ENCODE measurements at places on chromosomes 5 and 9.

GRCh38 chr5:151619812-151620460 is 28.8 kb upstream of the FAT2 start:
- no peak for DNase-seq

DNA sequence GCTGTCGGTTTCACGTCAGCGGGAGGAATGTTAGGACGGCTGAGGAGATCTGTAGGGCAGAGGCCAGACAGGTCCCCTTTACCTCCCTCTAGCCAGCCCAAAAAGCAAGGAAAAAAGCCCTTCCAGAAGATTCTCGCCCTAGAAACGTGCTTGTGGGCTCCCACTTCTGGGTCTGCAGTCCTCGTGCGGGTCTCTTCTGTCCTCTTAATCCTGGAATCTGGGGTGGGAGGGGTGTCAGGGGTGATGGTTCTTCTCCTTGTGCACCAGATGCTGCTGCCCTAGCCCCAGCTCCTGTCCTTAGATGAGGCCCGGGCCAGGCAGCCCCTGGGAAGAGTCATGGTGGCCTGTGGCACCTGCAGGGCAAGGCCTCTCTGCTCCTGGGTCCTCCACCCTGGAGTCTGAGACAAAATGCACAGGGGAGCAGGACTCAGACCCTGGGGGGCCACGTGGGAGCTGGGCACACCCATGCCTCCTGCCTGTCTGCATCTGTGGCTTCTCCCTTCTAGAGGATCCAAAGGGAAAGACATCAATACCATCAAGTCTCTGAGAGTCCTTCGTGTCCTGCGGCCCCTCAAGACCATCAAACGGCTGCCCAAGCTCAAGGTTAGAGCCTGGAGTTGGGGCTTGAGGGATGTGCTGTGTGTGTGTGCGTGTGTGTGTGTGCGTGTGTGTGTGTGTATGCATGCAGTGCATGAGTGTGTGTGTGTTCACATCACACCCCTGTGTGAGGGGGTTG is 174.2 kb downstream of the CACNA1B start:
- no peak for DNase-seq

- peak; percentile 86 for DNase-seq
Measured at GRCh38 chr9:98010445-98010844, 27.3 kb downstream of the ANP32B start.

DNA sequence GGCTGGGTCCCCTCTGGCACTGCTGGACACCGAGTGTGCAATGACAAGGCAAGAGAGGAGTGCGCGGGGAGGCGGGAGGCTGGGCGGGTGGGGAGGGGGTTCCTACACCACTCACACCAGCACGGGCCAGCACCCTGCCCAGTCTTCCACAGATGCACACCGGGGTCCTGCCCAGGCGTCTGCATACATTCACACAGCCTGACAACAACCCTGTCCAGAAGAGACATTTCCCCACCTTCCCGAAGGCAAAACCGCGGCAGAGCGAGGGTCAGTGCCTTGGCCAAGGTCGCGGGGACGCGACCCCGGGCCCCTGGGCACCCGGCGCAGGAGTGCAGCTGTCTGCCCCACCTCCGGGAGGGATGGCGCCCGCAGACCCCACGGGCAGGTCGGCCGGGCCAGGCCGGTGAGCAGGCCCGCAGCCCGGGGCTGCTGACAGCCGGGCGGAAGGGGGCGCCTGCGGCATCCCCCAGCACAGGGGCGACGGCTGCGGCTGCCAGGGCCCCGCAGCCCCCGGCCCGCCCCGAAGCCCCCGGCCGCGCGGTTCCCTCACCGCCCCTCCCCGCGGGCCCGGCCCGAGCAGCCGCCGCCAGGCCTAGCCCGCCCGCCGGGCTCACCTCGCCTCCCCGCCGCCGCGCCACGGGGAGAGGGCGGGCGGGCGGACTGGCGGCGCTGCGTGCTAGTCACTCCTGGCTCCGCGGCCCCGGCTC is 496 bp downstream of the MAPK9 start:
- DNase-seq: no peak

GRCh38 chr9:105877721-105878120 is 183.4 kb downstream of the TMEM38B start:
- DNase-seq: no peak

- DNase-seq: peak; percentile 84
Measured at GRCh38 chr9:124617477-124618141, 110.4 kb upstream of the NR5A1 start.

- DNase-seq: no peak
Measured at GRCh38 chr9:87283585-87283984, 214.1 kb upstream of the DAPK1 start.

GRCh38 chr9:81113453-81114124 is 575.8 kb downstream of the TLE1 start:
- no peak for DNase-seq

DNA sequence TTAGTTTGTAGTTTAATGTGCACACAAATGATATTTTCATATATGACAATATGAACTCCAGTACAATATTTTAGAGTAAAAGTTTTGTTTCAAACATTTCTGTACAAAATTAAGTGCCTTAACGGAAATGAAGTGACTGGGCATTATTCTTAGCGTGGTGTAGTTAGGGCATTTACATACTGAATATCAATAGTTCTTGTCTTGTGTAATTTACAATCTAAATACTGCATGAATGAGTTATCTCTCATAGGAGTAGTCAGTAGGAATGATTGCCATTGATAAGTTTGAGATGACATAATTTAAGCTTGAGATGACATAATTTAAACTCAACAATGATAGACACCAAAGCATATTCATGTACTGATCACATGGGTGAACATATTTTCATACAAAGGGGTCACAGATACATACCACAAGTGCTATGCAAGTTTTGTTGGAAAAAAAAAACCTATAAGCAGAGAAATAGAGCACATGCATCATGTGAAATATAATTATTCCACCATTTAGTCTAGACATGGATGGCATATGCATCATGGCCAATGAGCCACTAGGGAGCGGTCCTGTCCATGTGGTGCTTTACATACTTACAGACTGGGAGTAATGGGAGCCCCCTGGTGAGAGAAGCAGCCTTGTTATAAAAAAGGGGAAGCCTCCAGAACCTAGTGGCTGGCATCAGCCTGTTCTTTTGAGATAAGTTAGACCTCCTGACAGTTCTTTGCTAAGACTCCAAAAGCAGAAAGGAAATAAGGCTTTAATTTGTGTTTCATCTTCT is 1523.9 kb downstream of the MAT2B start:
- no peak for DNase-seq

DNA sequence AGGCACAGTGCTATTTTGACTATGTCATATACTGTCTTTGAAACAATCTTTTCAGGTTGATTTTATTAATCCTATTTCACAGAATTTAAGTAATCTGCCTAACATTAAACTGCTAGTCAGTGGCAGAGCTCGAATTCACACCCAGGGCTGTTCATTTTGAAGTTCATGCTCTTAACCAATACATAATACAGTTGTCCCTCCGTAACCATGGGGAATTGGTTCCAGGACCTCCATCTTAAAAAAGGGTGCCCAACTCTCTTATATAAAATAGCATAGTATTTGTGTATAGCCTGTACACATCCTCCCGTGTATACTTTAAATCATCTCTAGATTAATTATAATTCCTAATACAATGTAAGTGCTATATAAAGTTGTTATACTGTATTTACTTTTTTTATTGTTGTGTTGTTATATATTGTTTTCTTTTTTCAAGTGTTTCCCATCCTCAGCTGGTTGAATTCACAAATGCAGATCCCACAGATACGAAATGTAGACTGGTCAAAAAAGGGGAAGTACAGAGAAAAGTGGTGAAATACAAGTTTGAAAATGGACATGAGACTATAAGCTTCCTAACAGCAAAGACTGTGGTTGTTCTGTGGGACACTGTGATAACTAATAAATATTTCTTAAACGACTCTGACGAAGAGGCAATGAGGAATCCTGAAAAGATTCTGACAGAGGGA is 18.3 kb downstream of the RFX3 start:
- no peak for DNase-seq

GRCh38 chr5:88886746-88887341 is 3.9 kb upstream of the MEF2C start:
- DNase-seq: no peak

- DNase-seq: peak; percentile 25
Measured at GRCh38 chr9:101566904-101567724, 27.7 kb downstream of the PPP3R2 start.

- DNase-seq: peak; percentile 72
Measured at GRCh38 chr9:93397661-93398373, 53.7 kb upstream of the FAM120A start.

GRCh38 chr9:114860187-114860586 is 54.3 kb upstream of the TNFSF15 start:
- DNase-seq: no peak

DNA sequence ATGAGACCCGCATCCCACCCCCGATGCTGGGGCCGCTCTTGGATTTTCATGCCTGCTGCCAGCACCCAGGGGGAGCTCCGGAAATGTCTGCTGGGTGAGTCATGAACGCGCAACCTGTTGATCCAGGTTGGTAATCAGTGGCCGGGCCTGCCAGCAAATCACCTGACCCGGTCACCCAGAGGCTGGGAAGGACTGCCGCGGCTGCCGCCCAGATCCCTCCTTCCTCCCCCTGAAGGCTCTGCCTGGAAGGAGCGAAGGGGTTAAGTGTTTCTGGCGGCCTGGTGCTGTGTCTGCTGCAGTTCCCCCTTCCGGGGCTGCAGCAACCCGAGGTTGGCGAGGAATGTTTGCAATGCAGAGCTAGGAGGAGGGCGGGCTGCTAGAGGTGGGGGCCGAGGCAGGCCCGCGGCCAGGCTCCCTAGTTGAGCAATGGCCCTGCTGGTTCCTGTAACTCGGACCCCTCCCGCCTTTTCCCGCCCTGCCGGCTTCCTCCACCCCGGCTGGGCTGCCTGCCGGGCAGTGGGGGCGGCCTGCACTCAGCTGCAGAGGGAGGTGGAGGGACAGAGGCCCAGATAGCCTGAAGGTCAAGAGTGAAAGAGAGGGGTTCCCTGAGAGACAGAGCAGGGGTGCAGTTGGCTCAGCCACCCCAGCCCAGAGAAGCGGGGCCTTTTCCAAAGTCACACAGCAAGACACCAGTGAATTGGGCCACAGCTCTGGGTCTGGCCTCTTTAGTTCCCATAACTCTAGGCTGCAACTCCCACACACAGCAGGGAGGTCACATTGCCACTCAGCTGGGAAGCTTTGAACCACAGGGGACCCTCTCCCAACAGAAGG is 156.3 kb upstream of the IER5L start:
- peak; percentile 99 for DNase-seq

GRCh38 chr5:80225934-80226326 is 29.9 kb downstream of the SERINC5 start:
- no peak for DNase-seq

GRCh38 chr5:180593446-180594206 is 2.3 kb upstream of the SCGB3A1 start:
- DNase-seq: no peak

- DNase-seq: no peak
Measured at GRCh38 chr5:10122076-10122726, 127.5 kb downstream of the ATPSCKMT start.

DNA sequence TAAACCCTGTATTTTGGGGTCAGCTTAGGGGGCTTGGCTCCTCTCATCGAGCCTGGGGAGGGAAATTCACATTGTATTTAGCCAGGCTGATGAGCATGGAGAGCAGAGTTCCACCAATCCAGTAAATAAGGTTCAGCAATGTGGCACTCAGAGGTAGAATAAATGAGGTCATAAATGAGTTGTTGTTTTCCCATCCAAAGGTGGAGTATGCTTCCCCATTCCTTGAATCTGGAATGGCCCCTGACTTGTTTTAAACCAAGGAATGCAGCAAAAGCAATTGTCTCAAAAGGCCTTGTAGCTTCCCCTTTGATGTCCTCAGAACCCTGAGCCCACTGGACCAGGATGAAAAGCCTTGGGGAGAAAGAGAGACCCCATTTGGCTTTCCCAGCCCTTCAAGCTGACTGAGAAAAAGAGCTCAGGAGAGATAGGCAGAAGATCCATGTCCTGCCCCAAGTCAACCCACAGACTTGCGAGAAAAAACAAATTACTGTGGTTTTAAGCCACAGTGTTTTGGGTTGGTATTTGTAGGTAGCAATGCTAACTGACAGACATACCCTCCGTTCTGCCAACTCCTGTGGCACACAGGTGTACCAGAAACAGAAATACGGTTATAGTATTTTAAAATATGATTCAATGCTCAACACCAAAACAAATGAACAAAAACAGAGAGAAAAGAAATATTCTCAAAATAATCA is 566.0 kb upstream of the DMAC1 start:
- DNase-seq: peak; percentile 2

DNA sequence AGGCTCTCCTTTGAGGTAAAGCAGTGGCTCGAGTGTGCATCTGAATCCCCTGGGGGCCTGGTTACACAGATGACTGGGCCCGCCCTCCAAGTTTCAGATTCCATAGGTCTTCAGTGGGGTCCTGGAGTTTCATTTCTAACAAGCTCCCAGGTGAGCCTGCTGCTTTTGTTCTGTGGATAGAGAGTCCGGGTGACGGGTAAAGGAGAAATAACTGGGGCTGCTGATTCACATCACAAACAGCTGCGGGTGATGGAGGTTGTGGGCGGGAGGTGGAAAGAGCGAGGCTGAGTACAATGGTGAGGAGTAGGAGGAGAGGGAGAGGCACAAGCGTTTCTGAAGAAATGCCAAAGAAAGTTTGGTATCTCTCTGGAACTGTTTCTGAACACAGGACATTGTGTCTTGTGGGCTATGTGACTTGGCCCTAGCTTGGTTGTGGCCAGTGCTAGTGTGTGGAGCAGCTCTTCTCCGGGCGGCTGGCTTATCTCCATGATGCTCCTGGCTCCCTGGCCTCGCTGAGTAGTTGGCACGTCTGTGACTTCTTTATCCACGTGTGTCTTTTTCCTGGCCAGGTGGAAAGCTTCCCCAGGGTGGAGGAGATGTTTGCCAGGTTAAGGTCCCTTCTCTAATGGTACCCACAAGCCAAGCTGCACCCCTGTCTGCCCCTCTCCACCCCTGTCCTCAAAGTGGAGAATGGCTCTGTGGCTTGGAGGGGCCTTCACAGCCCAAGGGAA is 61.7 kb downstream of the HSPA4 start:
- peak; percentile 70 for DNase-seq

- DNase-seq: no peak
Measured at GRCh38 chr9:336039-336438, 121.4 kb downstream of the DOCK8 start.

- DNase-seq: no peak
Measured at GRCh38 chr5:50300878-50301277, 140.2 kb downstream of the EMB start.

DNA sequence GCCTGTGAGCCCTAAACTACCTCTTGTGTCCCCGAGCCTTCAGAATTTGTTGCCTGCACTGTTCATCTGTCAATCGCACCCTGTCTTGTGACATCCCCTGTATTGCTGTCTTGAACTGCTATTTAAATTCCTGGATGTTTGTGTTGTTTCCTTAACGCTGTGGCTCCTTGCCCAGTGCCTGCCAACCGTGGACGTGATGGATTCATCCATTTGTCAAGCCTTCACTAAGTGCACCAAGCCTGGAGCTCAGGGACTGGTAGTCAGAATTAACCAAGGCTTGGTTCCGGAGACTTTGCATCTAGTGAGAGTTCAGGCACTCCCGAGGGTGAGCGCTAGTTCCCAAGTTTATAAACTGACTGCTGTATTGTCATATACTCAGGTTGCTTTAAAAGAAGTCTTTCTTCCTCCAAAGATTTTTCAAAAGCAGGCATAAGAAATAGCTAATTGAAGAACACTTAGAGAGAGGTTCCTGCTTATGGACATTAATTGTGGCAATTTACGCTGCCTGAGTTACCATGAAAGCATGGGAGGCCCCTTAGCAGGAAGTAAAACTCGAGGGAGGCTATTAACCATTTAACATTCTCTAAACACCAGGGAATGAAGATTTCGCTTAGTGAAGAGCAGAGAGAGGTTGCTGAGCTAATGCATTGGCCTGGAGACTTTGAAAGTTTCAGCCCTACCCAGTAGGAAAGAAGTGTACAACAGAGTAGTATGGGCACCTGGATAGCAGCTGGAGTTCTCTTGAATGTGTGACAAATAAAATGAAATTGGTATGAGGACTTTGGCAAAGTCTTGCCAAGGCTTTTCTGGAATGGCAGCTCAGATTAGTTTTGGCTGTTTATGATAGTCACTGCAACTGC is 29.0 kb downstream of the RGS3 start:
- DNase-seq: peak; percentile 10

Measured in cardiac fibroblast (primary cell).